ENCODE measurements at places on chromosomes 3 and 15.

GRCh38 chr3:81027344-81027743 is 734.1 kb downstream of the GBE1 start:
- no peak for DNase-seq

DNA sequence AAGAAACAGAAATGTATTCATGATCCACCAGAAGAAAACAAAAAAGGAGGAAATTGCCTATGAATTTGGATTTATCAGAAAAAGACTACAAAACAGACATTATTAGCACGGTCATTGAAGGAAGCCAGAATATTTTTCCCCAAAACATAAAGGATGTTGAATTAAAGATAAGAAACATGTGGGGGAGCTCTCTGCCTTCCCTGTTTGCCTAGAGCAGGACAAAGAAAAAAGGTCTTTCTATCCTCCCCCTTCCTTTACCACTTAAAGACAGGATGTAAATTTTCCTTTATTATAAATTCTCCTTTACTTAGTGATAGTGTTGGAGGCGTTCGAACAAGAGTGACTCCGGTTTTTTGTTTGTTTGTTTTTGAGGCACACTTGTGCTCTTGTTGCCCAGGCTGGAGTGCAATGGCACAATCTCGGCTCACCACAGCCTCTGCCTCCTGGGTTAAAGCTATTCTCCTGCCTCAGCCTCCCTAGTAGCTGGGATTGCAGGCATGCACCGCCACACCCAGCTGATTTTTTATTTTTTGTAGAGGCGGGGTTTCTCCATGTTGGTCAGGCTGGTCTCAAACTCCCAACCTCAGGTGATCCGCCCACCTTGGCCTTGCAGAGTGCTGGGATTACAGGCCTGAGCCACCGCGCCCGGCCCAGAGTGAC is 14.9 kb upstream of the RPN1 start:
- DNase-seq, result no peak

- DNase-seq, result no peak
Measured at GRCh38 chr3:10962481-10963036, 30.0 kb upstream of the SLC6A1 start.

DNA sequence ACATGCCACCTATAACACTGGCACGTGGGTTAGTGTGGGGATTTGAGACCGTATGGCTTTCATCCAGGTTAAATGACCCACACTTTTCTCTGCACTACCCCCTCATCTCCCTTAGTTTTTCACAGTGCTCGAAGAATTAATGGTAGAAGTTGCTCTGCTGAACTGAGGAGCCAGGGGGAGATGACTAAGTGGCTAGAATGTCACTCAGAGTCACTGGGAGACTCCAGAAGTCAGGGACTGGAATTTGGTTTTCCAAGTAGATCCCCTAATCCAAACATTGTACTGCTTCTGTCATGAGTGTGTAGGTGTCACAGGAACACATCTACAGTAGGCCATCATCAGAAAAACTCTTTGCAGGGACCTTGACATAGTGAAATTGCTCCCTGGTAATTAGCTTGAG is 181.0 kb upstream of the RASGRP1 start:
- peak; percentile 46 for DNase-seq

GRCh38 chr3:126954141-126954842 is 28.6 kb upstream of the PLXNA1 start:
- DNase-seq, result no peak

GRCh38 chr15:59232476-59232875 is 25.8 kb downstream of the LDHAL6B start:
- peak; percentile 93 for DNase-seq

GRCh38 chr15:76433798-76434400 is 97.3 kb downstream of the ISL2 start:
- peak; percentile 39 for DNase-seq

GRCh38 chr3:190618330-190619030 is 104.6 kb downstream of the IL1RAP start:
- DNase-seq, result no peak

DNA sequence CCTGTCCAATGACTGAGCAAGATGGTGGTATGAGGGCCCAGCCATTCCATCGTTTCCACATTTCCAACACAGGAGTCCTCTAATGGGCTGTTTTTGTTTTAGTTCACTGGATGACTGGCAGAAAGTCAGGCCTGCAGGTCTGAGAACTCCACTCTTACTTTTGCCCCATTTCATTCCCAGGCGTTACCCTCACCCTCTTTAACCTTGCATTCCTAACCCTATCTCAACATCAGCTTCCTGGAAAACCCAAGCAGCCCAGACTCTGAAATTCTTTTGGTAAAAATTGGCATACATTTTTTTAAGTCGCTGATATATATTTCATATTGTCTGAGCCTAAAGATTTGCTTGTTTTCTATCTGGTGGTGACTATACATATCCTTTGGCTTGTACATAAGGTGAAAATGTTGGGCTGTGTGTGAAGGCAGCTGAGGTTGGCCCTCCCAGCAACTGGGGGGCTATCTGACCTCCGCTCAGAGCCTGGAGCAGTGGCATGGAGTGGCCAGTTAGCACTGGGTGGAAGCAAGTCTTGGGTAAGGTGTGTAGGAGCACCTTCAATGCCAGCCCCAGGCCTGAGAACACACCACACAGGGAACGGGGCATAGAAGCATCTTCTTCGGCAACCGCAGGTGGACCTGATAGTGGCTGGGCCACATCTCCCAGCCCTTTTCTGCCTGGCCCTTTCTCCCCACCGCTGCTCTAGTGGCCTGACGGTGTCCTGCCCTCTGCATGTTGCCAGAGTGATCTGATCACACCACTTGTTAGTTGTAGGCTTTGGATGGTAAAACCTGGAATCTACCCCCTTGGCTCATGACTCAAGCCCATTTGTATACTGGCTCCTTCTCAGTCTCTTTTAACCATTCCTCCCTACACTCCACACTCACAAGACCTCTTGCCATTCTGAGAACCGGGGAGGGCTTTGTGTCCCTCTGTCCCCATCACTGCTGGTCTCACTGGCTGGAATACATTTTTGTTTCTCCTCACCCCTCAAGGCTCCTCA is 50.0 kb downstream of the AMOTL2 start:
- no peak for DNase-seq

DNA sequence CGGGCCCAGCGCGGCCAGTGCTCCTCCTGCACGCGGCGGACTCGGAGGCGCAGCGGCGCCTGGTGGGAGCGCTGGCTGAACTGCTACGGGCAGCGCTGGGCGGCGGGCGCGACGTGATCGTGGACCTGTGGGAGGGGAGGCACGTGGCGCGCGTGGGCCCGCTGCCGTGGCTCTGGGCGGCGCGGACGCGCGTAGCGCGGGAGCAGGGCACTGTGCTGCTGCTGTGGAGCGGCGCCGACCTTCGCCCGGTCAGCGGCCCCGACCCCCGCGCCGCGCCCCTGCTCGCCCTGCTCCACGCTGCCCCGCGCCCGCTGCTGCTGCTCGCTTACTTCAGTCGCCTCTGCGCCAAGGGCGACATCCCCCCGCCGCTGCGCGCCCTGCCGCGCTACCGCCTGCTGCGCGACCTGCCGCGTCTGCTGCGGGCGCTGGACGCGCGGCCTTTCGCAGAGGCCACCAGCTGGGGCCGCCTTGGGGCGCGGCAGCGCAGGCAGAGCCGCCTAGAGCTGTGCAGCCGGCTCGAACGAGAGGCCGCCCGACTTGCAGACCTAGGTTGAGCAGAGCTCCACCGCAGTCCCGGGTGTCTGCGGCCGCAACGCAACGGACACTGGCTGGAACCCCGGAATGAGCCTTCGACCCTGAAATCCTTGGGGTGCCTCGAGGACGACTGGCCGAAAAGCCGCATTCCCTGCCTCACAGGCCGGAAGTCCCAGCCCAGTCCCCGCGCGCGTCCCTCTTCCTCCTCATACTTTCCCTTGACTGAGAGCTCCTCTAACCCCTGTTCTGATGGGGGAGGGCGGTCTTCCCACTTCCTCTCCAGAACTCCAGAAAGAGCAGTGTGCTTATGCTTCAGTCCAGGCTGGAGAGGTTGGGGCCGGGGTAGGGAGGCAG is 1.4 kb upstream of the IL17RC start:
- peak; percentile 71 for DNase-seq

DNA sequence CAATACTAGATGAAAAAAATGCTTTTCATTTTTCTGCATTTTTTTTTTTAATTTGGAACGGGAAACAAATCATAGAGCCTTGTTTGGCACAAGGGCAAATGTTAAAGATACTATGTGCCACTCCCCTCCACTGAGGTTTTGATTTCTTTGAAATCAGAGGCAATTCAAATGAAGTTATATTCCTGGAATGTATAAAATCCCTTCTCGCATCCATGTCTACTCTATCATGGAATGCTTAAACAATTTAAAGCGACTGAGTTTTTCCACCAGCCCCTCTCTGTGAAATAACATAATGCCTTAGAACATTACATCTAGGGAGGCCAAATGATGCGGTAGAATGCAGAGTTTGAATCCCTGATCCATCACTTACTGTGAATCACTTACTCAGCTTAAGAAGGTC is 69.7 kb downstream of the FMN1 start:
- DNase-seq, result peak; percentile 50

DNA sequence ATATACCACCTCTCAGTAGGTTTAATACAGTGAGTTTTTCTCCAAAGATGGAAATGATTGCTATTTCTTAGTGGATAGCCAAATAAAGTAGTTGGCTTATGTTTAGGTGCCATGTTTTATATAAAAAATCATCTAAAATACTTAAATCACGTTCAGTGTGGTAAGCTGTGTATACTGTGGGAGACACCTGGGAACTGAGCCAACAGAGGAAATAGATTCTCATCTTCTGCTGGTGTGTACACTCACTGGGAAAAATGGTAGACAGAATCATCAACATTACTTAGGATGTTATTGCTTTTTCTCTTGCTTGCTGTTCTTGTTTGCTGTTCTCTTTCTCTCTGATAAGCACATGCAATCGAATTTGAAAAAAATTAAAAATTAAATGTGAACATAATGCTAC is 112.6 kb upstream of the MB21D2 start:
- peak; percentile 27 for DNase-seq

GRCh38 chr3:132972333-132972732 is 65.9 kb upstream of the TMEM108 start:
- DNase-seq, result peak; percentile 10

DNA sequence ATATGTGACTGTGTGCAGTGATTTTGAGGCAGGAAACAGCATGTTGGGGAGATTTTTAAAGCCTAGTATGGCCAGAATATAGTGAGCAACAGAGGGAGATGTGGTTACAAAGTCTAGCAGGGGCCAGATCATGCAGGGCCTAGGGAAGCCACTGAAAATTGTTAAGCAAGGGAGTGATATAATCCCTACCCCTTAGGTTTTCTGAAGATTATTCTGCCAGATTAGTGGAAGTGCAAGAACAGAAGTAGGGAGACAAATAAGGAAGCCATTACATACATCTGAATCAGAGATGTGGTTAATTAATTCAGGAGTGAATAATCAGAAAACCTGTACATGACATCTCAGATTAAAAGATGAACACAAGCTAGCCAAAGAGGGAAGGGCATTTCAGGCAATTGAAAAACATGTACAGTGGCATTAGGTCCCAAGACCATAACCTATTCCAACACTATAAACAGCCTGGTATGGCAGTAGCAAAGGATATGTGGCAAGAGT is 54.8 kb downstream of the MSL2 start:
- DNase-seq, result peak; percentile 25

DNA sequence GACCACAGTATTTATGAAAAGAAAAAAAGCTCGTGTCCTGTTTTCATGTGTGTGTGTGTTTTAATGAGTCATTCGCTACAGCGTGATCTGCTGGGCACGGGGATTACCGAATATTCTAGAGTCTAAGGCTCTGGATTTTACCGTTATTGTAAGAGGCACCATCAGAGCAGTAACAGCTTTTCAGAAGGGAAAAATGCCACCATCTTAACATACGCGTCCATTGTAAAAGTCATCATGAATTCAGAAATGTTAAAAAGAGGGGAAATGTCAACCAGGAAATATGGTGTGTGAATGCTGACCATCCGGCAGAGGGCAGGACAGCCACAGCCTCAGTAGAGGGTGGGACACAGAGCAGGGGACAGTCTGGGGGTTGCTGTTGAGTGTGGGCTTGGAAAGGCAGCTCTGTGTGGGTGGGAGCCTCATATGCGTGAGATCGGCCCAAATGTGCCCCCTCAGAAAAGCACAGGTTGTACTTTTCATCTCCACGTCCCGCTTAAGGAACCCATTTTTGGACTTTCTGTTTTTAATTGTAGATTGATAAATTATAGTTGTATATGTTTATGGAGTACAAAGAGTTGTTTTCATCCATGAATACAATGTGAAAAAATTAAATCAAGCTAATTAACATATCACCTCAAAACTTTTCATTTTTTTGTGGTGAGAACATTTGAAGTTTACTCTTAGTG is 69.6 kb downstream of the ASB7 start:
- peak; percentile 56 for DNase-seq

DNA sequence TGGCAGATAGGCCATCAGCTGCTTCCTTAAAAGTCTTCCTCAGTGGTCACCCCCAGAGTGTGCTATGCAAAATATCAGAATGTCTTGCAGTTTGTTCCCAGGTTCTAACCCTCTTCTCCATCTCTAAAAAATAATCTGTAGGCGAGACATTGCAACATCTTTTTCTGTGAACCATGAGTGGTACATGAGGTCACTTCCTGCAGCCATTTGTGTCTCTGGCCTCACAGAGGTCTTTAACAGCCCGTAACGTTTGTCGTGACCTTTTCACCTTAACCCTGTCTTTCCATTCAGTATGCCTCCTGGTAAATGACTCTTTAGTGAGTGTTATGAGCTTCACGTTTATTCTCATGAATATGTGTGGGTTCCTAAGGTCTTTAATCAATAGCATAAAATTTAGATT is 145.4 kb downstream of the KLHL25 start:
- DNase-seq, result peak; percentile 35

GRCh38 chr3:113804661-113805060 is 33.9 kb upstream of the GRAMD1C start:
- DNase-seq, result no peak

GRCh38 chr3:136958939-136959338 is 1.2 kb downstream of the IL20RB start:
- no peak for DNase-seq

GRCh38 chr3:24648063-24648462 is 153.4 kb upstream of the THRB start:
- no peak for DNase-seq

GRCh38 chr3:19738846-19739245 is 195.2 kb downstream of the EFHB start:
- DNase-seq, result no peak

- DNase-seq, result peak; percentile 75
Measured at GRCh38 chr15:43958861-43959330, 132.1 kb downstream of the WDR76 start.

GRCh38 chr3:45126730-45127129 is 19.4 kb downstream of the CDCP1 start:
- no peak for DNase-seq

All from fibroblast of skin of scalp (primary cell).